COR-L47 (cell line): ENCODE measurements at places on chromosomes 5 and 9.
A peak's percentile ranks its signal among the peaks of the same experiment; 100 is the strongest.

DNA sequence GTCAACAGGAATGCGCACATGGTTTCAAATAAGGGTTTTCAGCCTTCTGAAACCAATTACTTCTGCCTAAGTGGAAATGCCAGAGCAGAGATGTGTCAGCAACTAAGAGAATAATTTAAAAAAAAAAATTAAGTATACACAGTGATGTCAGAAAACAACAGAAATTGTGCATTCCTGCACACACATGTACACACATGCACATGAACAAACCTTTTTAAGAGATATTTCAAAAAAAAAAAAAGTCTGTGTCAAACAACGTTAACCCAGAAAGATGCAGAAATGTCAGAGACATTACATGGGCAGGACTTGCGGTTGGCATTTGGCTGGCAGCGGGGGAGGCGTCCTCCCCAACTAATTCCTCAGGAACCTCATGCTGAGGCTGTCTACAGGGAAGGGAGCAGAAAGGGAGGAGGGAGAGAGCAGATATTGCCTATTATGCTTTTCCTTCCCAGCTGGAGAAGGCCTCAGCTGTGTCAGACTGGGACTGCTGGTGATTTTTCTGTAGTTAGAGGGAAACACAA lies 536.9 kb upstream of the WWC1 start:
- DNase-seq = no peak

DNA sequence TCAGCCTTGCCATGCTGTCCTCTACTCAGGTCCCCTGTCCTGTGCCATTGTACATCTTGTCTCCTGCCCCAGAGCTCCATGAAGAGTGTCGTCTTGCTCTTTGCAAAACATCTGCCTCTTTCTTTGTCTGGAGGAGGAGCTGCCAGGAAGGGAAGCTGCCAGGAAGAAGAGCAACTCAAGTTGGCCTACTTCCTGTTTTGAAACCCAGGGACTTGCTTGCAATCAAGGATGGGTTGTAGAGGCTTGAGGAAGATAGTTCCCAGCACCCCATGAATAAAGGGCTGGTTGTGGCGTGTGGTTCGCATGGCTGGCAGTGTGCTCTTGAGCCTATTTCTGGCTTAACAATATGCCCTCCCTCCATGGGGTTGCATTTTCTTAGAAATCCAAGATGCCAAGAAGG lies 53.0 kb upstream of the CPEB4 start:
- no peak for DNase-seq

GRCh38 chr5:111584651-111585050 lies 72.3 kb upstream of the STARD4 start:
- DNase-seq = no peak

DNA sequence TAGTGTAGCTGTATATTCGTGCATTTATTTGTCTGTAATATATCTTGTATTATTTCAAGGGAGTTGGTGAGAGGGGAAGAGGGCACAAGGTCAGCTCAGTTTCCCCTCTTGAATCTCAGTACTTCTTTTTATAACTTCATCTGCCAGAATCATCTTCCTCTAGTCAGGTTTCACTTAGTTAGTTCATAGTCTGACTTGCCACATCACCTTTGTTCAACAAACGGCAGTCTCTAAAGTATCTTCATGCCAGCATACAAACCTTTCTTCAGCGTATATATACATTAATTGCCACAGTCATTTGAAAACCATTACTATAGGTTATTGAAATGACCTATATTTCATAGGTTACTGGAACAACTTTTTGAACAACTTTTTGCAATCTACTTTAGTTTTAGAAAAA lies 1.6 kb downstream of the ECM2 start:
- DNase-seq = no peak

GRCh38 chr5:172908662-172909061 lies 50.6 kb upstream of the RPL26L1 start:
- DNase-seq = no peak

- no peak for DNase-seq
Measured at GRCh38 chr9:27347889-27348288, 50.9 kb upstream of the EQTN start.

DNA sequence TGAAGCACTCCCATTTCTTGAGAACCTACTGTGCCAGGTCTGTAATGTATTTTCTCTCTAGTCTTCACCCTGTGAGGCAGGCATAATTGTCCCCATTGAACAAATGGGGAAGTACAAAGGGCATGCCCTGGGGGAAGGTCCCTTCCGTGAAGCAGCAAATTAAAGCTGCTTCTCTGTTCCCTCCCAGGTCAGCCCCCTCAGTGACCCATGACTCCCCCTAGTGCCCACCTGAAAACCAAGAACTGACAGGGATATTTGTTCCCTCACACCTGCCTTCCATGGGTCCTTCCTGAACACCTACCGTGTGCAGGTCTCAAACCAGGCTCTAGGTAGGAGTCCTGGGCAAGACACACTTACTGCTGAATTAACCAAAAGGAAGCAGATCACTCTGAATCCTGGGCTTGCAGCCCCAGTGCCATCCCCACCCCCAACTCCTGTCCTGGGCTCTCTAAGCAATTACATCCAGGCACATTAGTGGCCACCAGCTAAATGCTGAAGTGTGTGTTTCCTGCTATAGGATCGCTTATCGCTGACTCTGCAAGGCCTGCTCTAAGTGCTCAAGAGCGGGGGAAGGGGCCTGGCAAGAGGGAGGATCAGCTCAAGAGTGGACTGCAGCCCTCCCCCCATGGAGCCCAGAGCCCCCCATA lies 254.8 kb downstream of the CDK5RAP2 start:
- DNase-seq = no peak

DNA sequence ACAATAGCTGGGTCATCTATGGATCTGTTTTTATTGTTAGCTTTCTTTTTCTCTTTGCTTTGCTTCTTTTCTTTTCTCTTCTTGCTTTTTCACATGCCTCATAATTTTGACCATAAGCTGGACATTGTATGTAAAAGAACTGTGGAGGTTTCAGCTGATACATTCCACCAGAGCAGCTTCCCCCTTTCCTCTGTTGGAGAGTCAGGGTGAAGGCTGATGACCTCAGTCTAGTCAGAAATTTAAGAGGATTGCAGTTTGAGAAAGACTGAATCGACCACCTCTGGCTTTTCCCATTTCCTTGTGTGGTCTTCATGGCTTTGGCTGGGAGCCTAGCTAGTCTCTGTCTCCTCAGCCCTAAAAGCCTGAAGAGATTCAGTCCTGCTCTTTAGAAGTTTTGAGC lies 42.0 kb downstream of the KCNIP1 start:
- DNase-seq = no peak

- no peak for DNase-seq
Measured at GRCh38 chr9:35350827-35351549, 138.9 kb upstream of the RUSC2 start.

GRCh38 chr9:131396626-131397025 lies 2.7 kb downstream of the PRRC2B start:
- DNase-seq = no peak

DNA sequence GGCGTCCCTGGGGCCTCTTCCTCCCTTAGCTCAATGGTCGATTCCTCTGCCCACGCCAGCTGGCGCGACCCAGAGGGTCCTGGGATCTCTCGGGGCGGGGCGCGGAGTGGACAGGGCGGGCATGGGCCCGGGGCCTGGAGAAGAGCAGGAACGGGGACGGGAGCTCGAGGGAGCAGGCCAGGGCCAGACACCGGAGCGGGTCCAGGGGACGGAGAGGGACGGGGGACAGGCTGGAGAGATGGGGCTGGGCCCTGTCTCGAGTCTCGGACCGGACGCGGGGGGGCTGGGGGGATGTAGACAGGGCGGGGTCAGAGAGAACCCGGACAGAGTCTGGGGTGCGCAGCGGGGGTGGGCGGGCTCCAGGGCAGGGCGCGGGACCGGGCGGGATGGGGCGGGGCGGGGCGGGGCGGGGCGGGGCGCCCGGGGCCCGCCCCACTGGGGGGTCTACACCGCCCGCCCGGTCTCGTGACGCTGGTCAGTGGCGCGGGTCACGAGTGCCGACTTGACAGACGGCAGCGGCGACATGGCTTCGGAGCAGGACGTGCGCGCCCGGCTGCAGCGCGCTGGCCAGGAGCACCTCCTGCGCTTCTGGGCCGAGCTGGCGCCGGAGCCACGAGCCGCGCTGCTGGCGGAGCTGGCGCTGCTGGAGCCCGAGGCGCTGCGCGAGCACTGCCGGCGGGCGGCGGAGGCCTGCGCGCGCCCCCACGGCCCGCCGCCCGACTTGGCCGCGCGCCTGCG lies at the start of gene UAP1L1:
Gene UAP1L1 (plus strand): TSS at position 508 of the 738 bp plus-strand sequence. CDS start 16 bp downstream, at position 524.
- DNase-seq = peak; percentile 48

- no peak for DNase-seq
Measured at GRCh38 chr5:131983244-131983771, 28.1 kb downstream of the ACSL6 start.

DNA sequence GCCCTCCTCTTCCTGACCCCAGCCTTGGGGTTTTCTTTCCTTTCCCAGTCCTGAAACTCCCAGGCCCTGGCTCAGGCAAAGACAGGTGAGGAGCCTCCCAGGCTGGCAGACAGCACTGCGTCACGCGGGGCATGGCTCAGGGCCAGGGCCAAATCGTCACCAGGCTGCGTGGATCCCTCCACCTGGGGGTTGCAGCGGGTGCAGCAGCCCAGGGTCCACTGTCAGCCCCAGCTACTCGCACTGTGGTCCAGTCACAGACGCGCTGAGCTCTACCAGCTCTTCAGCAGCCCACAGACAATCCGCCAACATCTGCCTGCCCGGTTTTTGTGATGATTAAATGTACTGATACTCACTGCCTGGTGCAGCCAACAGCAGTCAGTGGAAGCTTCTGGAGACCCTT lies 12.1 kb downstream of the FAM78A start:
- DNase-seq = peak; percentile 11

DNA sequence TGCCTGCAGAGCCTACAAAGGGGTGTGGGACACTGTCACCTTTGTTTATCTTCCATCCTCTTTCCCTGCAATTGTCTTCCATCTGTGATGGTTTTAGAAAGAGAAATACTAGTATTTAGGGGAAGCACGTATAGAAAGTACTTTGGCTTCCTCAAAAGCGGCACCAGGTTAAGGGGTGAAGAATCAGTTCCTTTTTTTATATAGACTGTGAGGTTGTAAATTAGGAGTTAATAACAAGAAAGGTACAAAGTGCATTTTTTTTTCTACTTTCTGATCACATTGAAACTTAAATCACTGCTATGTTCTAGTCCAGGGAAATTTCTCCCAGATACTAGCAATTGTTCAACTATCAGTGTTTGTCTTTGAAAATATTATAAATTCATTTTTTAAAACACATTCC lies 219.3 kb downstream of the CEMIP2 start:
- no peak for DNase-seq

DNA sequence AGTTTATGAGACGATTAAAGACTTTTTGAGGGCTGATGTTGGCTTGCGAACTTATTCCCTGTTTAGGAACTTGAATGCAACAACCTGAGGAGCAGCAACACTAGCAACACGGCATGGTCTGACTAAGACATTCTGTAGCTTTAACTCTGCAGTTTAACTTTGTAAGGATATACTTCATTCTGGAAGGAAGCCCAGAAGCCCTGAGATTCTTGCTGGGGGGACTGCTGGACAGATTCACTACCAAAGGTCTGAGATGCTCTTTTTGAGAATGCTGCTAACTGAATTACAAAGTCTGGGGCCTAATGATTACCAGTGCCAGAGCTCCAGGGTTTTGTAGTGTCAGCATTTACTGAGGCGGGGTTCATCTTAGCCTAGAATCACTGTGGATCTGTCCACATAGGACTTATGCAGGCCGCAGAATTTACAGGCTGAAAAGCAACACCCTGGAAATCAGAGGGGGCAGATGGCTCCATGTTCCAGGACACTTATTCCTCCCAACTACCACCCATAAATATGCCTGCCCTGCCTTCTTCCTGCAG lies 537.1 kb upstream of the CDH18 start:
- no peak for DNase-seq

- DNase-seq = no peak
Measured at GRCh38 chr9:79779901-79780300, 208.1 kb downstream of the TLE4 start.

DNA sequence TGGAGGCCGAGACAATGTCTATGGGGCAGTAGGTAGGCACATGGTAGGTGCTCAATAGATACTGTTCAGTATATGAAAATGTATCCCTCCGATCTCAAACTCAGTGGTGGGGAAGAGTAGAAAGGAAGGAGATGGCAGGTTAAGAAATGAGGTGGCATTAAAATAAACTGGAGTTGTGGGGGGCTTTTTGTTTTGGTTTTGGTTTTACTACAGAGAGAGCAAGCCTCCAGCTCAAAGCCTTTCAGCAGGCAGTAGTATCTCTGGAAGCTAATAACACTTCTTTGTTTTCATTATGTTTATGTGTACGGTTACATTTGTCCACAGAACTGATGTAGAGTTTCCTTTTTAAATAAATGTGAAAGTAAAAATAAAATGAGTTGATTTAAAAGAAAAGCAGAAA lies 8.6 kb downstream of the MFAP3 start:
- no peak for DNase-seq

DNA sequence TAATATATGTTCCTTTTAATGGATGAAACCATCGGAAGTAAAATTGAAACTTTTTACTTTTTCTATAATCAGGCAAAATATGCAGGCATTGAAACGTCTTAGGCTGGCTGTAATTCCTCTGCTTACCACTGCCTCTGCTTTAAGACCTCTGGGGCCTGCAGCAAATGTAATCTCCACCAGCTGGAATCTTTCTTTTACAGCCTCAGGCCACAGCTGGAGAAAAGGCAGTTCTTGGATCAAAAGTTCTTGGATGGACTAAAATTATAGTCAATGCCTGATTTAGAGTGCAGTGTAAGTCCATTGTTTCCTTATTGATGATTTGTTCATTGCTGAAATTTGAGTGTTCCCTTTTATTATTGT lies 396.7 kb downstream of the KCTD16 start:
- DNase-seq = no peak

GRCh38 chr9:18422296-18423036 lies 51.5 kb upstream of the ADAMTSL1 start:
- DNase-seq = no peak

GRCh38 chr5:173913686-173914321 lies 25.7 kb downstream of the CPEB4 start:
- no peak for DNase-seq

DNA sequence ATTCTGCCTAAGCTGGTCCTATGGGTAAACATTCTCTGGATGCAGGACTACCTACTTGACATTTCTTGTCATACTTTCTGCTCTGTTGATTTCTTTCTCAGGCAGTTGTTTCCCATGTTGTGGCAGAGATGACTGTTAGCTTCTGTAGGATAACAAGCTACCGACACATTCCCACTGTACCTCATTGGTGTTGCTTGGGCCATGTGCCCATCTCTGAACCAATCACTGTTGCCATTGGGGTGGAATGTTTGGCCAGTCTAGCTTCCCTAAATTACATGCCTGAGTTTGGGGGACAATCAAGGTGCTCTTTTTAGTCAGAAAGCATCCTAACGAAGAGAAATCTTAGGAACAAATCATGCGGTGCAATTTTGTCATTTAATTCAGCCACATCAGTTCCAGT lies 212.0 kb downstream of the KDM4C start:
- DNase-seq = no peak

DNA sequence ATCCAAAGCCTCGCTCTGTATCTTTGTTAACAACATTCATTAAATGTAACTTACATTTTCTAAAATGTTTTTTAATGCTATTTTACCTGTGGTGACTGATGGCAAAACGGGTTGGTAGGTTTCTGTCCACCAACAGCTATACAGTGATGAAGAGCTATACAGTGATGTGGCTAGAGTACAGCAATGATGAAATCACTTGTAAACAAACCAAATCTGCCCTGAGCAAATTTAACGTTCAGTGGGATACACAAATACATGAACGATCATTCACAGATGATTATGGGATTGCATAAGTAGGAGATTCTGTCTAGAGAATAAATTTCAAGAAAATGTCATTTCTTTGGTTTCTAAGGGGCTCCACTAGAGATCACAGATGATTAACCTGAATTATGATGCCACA lies 132.7 kb downstream of the MPDZ start:
- DNase-seq = no peak

- peak; percentile 81 for DNase-seq
Measured at GRCh38 chr5:175889910-175890684, 18.7 kb downstream of the CPLX2 start.

- DNase-seq = peak; percentile 46
Measured at GRCh38 chr9:129610473-129611306, 10.2 kb downstream of the C9orf50 start.
